Astrocyte of the spinal cord (primary cell): ENCODE measurements at places on chromosomes 12 and 14.

- peak; percentile 57 for DNase-seq
Observed at GRCh38 chr12:96587691-96588090, 98.3 kb downstream of the CFAP54 start.

DNA sequence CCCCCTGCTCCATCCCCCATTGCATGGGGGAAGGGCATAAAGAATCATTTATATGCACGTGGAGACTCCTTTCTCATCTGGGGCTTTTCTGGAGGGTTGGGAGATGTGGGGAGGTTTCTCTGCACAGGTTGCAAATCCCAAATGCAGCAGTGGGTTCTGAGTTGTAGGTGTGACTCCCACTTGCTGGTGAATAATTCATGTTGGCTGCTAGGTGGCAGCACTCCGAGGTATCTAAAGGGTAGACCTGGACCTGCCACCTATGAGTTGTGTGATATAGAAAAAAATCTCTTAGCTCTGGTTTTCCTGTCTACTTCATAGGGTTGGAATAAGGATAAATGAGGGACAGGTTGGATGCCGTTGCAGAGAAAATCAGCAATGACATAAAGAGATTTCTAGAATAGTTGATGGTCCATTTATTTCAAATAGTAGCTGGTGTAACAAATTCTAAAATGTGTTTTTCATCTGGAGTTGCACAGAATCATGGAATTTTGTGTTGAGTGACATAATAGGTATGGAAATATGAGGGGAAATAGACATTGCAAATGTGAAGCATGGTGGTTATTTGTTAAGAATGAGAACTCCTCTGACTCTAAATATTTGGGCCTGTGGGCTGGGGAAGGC lies 4.6 kb downstream of the MARCHF9 start:
- DNase-seq: no peak

GRCh38 chr12:52280796-52281560 lies 6.5 kb downstream of the KRT86 start:
- DNase-seq: peak; percentile 97

GRCh38 chr12:19997656-19998400 lies 370.5 kb upstream of the PDE3A start:
- no peak for DNase-seq

- DNase-seq: no peak
Observed at GRCh38 chr12:78864870-78865463, 393 bp downstream of the SYT1 start.

GRCh38 chr14:92309968-92310530 lies 12.9 kb upstream of the SLC24A4 start:
- DNase-seq: no peak

GRCh38 chr14:56147986-56148901 lies 30.0 kb downstream of the PELI2 start:
- no peak for DNase-seq

DNA sequence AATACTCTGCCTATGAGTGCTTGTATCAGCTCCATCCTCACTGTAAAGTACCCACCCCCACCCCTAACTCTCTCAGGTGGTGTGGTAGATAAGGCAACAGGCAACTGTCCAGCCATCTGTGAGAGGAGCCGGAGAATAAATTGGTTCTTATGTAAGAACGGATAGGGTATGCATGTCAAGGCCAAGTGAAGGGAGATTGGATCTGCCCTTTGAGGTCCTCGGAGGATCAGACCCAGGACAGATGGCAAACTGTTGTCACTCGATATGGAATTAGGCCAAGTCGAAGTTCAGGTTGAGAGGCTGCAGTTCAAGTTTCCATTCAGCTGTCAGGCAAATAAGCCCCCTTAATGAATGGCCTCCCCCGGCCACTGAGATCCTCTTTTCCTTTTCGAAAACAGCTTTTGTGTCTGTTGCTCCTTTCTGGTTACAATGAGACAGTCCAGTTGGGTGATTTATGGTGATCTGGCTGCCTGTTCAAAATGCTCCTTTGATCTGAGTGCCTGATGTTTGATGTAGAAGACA lies 120.3 kb downstream of the VRK1 start:
- no peak for DNase-seq

DNA sequence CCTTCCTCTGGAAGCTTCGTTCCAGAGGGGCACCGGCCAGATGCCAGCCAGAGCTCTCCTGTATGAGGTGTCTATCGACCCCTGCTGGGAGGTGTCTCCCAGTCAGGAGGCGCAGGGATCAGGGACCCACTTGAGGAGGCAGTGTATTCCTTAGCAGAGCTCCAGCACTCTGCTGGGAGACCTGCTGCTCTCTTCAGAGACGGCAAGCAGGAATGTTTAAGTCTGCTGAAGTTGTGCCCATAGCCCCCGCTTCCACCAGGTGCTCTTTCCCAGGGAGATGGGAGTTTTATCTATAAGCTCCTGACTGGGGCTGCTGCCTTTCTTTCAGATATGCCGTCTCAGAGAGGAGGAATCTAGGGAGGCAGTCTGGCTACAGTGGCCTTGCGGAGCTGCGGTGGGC lies 22.2 kb upstream of the NAV3 start:
- DNase-seq: no peak

DNA sequence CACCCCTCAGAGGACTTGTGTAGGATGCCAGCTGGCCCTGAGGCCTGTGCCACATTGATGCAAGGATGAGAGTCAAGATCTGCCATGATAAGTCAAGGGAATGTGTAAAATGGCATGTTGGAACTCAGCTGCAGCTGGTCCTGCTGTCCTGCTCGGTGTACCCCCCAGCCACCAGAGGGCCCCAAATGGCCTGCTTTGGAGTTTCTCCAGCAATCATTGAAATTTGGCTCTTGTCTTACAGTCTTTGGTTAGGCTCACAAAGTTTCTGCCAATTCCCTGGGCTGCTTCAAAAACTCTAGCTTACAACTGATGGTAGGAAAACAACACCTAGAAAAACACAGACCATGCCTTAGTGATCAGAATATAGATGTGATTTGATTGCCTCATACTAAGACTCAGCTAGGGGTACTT lies 76.8 kb downstream of the HSD17B6 start:
- DNase-seq: peak; percentile 4

DNA sequence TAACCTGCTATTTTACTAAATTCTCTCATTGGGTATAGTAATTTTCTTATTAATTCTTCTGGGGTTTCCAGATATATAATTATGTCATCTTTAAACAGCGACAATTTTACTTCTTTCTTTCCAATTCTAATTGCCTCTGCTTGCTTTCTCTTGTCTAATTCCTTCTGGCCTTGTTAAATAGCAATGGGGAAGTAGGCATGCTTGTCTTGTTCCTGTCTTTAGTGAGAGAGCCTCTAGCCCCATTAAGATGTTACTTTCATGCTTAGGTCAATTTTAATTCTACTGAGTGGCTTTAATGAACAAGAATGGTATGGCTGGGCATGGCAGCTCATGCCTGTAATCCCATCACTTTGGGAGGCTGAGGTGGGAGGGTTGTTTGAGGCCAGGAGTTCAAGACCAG lies 31.7 kb downstream of the LRTM2 start:
- DNase-seq: no peak

DNA sequence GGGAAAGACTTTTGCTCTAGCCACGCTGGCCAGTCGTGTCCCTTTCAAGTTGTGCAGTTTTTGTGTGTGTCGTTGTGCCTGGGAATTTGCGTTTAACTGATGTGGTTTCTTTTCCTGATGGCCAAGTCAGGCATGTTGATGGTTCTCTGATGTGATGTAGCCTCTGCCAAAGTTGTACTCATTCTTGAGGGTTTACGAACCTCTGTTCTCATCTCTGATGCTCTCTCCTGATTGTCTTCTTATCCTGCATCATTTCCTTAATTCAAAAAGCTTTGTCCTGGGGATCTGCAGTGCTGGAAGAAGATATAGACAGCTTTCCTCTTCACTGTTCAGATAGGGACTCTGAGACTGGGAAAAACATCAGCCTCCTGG lies 25.4 kb downstream of the CD9 start:
- DNase-seq: peak; percentile 39

- DNase-seq: peak; percentile 3
Observed at GRCh38 chr14:43116341-43116740, 1390.7 kb downstream of the FSCB start.

- DNase-seq: no peak
Observed at GRCh38 chr12:67400742-67401141, 131.6 kb downstream of the CAND1 start.

DNA sequence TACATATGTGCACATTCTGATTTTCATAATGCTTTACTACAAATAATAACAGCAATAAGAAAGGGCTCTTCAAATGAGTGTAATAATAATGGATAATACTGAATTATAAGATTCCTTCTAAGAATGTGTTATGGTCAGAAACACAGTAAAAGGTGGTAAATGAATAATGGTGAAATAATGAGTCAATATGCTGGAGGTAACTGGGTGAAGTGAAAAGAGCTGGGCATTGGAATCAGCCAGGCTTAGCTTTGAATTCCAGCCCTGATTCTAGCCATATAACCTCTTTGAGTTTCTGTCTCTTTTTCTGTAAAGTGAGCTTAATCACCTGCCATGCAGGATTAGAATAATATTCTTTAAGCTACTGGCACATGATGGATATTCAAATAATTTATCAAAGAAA lies 39.1 kb downstream of the PLEKHA5 start:
- no peak for DNase-seq

GRCh38 chr12:89943463-89943862 lies 234.8 kb upstream of the ATP2B1 start:
- no peak for DNase-seq

DNA sequence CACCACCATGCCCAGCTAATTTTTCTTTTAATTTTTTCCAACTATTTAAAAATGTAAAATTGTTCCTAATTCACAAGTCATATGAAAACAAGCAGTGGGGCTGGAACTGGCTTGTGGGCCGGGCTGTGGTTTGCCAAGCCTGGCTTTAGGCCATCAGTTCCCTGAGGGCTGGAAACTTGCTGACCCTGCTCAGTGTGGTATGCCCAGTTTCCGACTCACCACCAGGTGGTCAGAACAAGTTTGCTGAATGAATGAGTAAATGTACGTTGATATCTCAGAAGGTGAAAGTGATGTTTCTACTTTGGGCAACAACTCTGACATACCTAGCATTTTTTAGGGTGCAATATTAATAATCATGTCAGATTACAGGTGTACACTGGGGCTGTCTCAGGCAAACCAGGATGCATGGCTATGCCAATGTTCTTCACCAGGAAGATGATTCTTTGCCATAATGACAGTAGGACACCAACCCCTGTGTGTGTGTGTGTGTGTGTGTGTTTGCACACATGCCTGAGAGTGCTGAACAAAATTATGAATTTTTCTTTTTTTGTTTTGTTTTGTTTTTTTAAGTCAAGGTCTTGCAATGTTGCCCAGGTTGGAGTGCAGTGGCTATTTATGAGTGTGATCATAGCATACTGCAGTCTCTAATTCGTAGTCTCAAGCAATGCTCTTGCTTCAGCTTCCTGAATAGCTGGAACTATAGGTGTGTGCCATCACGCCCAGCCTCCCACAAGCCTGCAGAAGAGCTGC lies 106.1 kb downstream of the PTPN11 start:
- DNase-seq: peak; percentile 40

DNA sequence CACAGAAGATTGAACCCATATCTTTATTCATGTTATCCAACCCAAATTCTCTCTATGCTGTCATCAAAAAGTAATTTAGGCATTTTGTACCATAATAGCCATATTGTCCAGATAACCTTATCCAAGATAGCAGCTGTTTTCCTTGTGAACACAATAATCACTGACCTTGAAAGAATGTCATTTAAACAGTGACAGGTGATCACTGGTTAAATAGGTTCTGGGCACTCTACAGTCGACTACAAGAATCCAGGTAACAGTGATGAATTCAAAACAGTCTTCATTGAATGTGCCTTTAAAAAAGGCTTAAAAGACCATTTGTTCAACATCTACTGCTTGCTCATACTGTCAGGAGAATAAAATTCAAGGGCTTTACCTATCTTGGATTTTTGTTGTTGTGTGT lies 4.6 kb upstream of the SPX start:
- no peak for DNase-seq

- no peak for DNase-seq
Observed at GRCh38 chr12:14937689-14938088, 648 bp downstream of the ERP27 start.

- DNase-seq: peak; percentile 50
Observed at GRCh38 chr14:77979666-77980351, 179.9 kb downstream of the ADCK1 start.

- DNase-seq: no peak
Observed at GRCh38 chr14:104647467-104648043, 41.9 kb upstream of the INF2 start.

DNA sequence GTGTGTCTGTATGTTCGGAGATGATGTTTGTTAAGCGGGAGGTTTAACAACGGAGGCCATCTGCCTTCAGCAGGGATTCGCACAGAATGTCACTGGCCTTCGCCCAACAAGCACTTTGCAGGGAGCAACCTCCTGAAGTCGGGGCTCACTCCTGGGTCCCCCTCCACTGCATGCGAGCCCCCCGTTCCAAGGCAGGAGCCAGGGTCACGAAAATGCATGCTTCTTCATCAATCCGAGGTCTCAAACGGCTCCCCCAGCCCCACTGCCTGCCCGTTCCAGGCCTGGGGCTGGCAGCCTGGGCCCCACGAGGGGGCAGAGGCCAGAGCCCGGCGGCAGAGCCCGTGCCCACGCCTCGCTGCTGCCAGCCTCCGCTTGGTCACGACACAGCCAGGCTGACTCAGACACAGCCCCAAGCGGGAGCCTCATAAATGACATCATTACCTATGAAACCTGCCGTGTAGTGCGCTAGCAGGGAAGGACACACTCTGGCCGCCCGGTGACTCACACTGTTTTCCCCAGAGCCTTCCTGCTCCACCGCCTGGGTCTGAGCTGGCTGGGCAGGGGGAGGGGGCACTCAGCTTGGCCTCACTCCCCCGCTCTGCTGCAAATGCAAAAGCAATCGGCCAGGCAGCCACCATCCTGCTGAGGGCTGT lies 169.5 kb upstream of the RTL1 start:
- DNase-seq: peak; percentile 98

DNA sequence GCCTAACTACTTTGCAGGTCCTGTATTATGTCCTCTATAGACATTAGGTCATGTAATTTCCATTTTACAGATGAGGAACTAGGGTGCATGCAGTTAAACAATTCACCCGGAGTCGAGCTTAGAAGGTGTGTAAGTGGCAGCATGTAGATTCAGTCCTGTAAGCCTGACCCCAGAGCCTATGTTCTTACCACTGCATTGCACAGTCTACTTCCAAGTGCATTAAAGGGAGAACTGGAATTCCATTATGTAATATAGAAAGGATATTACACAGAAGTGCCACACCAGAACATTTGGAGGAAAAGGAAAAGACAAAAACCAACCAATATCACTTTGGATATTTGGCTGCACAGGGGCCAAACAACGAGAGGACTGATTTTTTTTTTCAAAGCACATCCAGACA lies 1.2 kb downstream of the GLT8D2 start:
- no peak for DNase-seq

GRCh38 chr12:82883394-82884355 lies 197.0 kb downstream of the TMTC2 start:
- DNase-seq: no peak

GRCh38 chr12:5864972-5865371 lies 80.1 kb downstream of the ANO2 start:
- no peak for DNase-seq
